ENCODE measurements at places on chromosomes 6 and 20. TPM values are rescaled to one million over a fixed set of nuclear protein-coding genes. Genes with fewer than 3 reads are reported as not detected.

Gene SIRPB2
- 5.4 TPM for total RNA-seq

DNA sequence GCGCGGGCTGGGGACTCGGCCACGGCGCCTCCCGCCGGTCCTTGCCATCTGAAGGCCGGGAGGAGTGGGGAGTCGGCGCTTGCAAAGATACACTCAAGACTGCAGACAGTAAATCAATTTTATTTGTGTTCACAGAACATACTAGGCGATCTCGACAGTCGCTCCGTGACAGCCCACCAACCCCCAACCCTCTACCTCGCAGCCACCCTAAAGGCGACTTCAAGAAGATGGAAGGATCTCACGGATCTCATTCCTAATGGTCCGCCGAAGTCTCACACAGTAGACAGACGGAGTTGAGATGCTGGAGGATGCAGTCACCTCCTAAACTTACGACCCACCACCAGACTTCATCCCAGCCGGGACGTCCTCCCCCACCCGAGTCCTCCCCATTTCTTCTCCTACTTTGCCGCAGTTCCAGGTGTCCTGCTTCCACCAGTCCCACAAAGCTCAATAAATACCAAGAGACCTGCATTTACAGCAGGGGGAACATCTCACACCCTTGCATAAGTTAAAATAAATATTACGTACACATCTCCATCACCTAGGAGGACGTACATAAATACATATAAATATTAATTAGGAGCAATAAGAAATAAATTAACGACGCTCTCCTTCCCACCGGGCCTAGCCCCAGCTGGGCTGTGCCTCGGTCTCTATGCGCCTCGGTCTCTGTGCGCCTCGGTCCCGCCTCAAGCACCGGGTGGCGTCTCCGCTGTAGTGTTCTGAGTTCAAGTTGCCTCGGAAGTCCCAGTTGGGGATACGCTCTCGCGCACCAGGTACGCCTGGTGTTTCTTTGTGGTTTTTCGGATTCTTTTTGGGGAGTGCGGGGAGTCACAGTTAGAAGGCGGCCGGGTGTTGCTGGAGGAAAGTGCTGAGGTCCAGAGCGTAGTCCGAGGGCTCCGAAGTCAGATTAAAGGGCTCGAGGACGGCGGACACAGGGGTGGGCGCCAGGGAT is 889 bp upstream of the FLOT1 start:
- DNase-seq: no peak

Gene LAMP5
- total RNA-seq: 0.44 TPM

GRCh38 chr6:25366903-25367545 is 87.8 kb downstream of the CARMIL1 start:
- DNase-seq: no peak

Gene DOK5
- 5.4 TPM for total RNA-seq

Gene CCN2
- 362 TPM for total RNA-seq

- DNase-seq: no peak
These were observed 14.6 kb upstream of the HLA-F start for GRCh38 chr6:29708432-29709179.

GRCh38 chr20:49486064-49486463 is 3.6 kb upstream of the KCNB1 start:
- DNase-seq: no peak

Gene GGTLC1
- total RNA-seq: not detected

Gene C6orf15
- not detected for total RNA-seq

Gene GSTA2
- not detected for total RNA-seq

GRCh38 chr20:50062006-50062838 is 50.7 kb downstream of the UBE2V1 start:
- DNase-seq: no peak

Gene CDH26
- total RNA-seq: 1.3 TPM

Gene TFAP2A
- 0.66 TPM for total RNA-seq

GRCh38 chr6:137494988-137495702 is 951 bp upstream of the OLIG3 start:
- no peak for DNase-seq

DNA sequence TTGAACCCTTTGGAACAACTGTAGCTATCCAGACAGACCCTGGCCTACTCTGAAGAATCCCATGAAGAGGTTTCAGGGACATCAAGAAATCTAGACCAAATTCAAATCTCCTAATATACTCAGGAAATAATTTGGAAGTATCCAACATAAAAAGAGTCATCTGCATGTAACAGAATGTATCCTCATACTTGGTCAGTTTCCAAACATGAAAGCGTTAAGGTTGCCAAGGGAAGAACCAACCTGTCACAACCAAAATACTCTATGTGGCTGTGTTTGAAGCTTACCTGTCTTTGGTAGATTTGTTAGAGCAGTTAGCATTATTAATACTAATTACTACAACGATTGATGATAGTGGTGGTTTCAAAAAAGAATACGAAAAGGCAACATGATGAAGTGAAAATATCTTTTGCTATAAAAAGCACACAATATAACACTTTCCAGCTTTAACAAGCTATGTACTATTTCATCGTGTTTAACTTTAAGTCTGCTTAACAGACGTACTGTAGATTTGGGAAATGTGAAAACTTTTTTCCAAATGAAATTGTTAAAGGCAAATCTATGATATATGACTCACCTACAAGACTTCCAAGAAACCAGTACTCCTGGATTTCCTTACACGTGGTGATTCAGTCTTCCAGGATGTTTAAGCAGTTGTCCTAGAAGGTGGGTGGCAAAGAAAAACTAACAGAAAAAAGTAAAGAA is 46.6 kb upstream of the ENPP1 start:
- DNase-seq: no peak

Gene BPIFB2
- not detected for total RNA-seq

- no peak for DNase-seq
These were observed 68.4 kb upstream of the PHIP start for GRCh38 chr6:79146421-79146820.

- no peak for DNase-seq
These were observed 31.4 kb downstream of the STK38 start for GRCh38 chr6:36515844-36516243.

GRCh38 chr6:5892669-5893068 is 114.1 kb downstream of the NRN1 start:
- DNase-seq: no peak

DNA sequence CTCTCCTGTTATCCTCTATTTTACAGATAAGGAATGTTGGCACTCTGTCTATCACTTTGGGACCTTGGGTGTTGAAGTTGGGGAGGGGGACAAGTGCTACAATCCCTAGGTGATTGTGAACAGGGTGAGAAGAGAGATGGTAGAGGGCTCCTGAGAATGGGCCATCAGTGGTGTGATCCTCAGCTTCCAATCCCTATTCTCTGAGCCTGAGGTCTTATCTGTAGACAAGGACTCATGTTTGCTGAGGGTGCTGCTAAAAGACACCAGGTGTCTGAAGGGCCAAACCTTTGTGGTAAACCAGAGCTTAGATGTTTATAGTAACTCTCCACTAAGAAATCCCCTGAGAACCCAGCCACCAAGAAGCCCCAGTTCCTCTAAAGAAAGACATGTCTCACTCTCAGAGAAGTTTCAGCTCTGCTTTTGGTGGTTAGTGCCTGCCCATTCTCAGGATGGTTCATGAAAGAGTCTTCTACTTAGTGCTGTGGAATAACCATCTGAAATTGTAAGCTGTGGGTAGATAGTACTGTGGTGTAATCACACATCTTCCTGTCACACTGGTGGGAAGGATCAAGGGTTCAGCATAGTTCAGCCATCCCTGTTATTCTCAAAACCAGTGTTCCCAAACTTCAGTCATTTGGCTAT is 58.2 kb upstream of the IL20RA start:
- DNase-seq: no peak

- no peak for DNase-seq
These were observed 238.6 kb downstream of the LRFN2 start for GRCh38 chr6:40348591-40348990.

DNA sequence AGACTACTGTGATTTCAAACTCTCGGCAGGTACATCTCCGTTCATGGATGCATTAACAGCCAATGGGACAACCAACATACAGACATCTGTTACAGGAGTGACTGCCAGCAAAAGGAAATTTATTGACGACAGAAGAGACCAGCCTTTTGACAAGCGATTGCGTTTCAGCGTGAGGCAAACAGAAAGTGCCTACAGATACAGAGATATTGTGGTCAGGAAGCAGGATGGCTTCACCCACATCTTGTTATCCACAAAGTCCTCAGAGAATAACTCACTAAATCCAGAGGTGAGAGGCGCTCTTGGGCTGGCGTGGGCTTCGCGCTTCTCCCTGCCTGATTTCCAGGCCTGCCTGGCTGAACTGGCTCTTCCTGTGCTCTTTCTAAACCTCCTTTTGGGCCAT is 68.4 kb downstream of the RPP40 start:
- DNase-seq: no peak

DNA sequence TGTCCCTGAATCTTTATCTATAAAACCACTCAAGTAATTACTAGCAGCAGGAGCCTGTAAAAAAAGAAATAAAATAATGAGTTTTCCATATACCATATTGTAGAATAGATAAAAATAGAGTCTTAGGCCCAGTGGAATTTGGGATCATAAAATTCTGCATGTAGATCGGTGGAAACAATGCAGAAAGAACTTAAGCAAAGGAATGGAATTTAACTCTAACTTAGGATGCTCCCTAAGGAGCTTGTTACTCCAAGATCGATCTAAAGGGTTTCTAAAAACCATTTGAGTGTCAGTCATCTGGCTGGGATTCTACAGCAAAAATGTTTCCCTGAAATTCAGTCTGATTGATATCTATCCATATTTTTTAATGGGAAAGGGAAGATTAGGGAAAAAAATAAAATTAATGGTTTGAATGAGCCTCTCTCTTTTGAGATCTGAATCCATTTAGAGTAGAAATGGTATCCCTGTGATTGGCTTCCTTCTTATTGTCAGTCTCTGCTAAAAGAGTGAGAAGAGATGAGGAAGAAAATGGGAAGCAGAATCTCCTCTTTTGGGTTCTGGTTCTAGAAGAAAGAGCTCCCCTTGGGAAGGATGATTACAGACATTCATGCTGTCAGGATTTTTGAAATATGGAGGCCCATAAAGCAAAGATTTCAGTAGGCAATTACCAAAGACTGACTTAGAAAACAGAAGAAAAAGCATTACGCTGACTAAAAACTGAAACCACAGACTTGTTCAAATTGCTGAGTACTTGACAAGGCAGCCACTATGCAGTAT is 564.3 kb upstream of the MARCKS start:
- DNase-seq: no peak

Gene OXT
- total RNA-seq: not detected
